ENCODE measurements at places on chromosomes 16 and 17.
A peak's percentile ranks its signal among the peaks of the same experiment; 100 is the strongest.

DNA sequence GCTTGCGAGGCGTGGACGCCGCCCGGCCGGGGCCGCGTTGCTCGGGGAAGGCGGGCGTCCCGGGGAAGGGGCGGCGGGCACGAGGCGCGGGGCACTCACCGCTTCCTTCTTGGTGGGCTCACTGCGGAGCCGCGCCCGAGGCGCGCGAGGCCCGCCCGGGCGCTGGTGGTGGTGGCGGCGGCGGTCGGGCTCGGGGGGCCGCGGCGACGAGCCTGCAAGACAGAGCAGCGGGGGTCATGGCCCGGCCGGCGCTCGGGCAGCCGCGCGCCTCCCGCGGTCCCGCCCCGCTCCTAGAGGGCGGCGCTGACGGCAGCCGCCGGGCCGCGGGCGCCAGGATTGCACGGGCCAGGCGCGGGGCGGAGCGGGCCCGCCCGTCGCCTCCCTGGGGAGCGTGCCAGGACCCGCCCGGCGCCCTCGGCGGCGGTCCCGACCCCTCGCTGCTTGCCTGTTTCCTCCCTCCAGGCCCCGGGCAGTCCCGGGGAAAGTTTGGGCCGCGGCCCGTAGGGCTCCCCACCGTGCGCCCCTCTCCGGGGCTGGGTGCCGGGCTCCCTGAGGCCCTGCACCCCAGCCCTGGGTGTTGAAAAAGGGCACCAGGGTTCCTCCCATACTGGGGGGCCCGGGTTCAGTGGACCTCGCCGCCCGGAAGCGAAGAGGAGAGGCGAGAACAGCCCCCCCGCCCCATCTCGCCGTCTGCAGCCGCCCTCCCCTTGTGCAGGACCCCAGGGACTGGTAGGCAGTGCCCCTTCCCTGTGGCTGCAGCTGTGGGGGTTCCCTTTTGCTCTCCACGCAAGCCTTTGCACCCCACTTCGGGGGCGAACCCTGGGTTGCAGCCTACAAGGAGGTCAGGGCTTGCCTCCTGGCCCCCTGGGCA, at the start of gene C16orf74:
Gene C16orf74 (minus strand): TSS at position 270 of the 871 bp plus-strand sequence. CDS start 15,879 bp downstream, outside the sequence.
- H3K4me1 ChIP-seq: peaks cover 12% of the 10 kb centered on the region
- no peaks in the 10 kb centered on the region for H3K36me3 ChIP-seq
- peaks cover 30% of the 10 kb centered on the region for H3K27me3 ChIP-seq
- H3K4me3 ChIP-seq: peak within 1 kb of the TSS; percentile 50
- peak; percentile 43 for DNase-seq
- no peak within 1 kb of the TSS for H3K27ac ChIP-seq

GRCh38 chr17:75096082-75096625, 8.4 kb downstream of the SLC16A5 start:
- peak overlapping the region; percentile 84 for H3K27ac ChIP-seq
- no peak overlapping the region for H3K4me3 ChIP-seq
- H3K4me1 ChIP-seq: peaks cover 22% of the 10 kb centered on the region
- peak; percentile 91 for DNase-seq
- no peaks in the 10 kb centered on the region for H3K27me3 ChIP-seq

DNA sequence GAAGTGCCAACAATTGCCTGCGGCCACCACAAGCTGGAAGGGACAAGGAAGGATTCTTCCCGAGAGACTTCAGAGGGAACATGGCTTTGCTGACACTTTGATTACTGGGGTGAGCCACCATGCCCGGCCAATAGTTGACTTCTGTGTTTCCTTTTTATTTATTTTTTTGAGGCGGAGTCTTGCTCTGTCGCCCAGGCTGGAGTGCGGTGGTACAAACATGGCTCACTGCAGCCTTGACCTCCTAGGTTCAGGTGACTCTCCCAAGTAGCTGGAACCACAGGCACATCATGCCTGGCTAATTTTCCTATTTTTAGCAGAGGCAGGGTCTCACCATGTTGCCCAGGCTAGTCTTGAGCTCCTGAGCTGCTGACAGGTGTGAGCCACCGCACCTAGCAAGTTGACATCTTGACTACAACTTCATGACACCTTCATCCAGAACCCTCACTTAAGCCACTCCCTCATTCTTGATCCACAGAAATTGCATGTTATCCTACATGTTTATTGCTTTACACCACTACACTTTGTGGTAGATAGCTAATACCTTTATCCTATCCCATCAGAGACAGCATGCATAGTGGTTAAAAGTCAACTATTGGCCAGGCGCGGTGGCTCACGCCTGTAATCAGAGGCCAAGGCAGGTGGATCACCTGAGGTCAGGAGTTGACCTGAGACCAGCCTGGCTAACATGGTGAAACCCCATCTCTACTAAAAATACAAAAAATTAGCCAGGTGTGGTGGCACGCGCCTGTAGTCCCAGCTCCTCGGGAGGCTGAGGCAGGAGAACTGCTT, 16.1 kb upstream of the GPRC5C start:
- no peak for DNase-seq
- H3K27ac ChIP-seq: no peak overlapping the region
- H3K4me3 ChIP-seq: no peak overlapping the region
- no peaks in the 10 kb centered on the region for H3K4me1 ChIP-seq
- H3K36me3 ChIP-seq: no peaks in the 10 kb centered on the region
- no peaks in the 10 kb centered on the region for H3K27me3 ChIP-seq

DNA sequence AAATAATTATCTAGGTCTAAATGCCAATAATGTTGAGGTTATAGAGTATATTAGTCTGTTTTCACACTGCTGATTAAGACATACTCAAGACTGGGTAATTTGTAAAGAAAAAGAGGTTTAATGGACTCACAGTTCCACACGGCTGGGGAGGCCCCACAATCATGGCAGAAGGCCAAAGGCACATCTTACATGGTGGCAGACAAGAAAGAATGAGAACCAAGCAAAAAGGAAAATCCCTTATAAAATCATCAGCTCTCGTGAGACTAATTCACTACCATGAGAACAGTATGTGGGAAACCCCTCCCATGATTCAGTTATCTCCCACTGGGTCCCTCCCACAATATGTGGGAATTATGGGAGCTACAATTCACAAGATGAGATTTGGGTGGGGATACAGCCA, 2.9 kb upstream of the KATNB1 start:
- no peaks in the 10 kb centered on the region for H3K27me3 ChIP-seq
- no peaks in the 10 kb centered on the region for H3K36me3 ChIP-seq
- no peak overlapping the region for H3K27ac ChIP-seq
- peaks cover 10% of the 10 kb centered on the region for H3K4me1 ChIP-seq
- no peak for DNase-seq
- H3K4me3 ChIP-seq: no peak overlapping the region

DNA sequence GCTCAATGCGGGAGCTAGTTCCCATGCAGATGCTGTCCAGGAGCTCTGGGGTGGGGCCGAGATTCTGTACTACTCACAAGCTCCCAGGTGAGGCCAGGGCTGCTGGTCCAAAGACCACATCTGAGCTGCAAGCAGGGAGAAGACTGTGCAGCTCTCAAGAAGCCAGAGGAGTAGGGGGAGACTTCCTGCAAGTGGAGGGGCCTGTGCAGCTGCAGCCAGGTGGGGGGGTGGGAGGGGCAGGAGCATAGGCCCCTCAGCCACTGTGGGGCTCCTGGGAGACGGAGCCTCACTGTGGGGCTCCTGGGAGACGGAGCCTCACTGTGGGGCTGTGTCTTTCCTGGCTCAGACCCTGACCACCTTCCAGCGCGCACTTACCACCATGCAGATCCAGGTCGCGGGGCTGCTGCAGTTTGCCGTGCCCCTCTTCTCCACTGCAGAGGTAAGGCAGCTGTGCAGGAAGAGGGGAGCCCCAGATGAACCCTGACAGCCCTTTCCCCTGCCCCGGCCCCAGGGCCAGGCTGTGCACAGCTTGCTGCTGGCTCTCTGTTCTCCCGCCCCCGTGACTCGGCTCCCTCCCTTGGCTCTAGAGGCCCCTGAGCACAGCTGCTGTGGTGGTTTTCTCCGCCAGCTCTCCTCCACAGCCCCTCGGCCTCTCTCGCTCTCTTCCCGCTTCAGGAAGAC, 24.3 kb upstream of the DNAI2 start:
- H3K27me3 ChIP-seq: no peaks in the 10 kb centered on the region
- peak; percentile 72 for DNase-seq
- no peaks in the 10 kb centered on the region for H3K36me3 ChIP-seq
- no peak overlapping the region for H3K27ac ChIP-seq
- no peak overlapping the region for H3K4me3 ChIP-seq
- H3K4me1 ChIP-seq: no peaks in the 10 kb centered on the region

DNA sequence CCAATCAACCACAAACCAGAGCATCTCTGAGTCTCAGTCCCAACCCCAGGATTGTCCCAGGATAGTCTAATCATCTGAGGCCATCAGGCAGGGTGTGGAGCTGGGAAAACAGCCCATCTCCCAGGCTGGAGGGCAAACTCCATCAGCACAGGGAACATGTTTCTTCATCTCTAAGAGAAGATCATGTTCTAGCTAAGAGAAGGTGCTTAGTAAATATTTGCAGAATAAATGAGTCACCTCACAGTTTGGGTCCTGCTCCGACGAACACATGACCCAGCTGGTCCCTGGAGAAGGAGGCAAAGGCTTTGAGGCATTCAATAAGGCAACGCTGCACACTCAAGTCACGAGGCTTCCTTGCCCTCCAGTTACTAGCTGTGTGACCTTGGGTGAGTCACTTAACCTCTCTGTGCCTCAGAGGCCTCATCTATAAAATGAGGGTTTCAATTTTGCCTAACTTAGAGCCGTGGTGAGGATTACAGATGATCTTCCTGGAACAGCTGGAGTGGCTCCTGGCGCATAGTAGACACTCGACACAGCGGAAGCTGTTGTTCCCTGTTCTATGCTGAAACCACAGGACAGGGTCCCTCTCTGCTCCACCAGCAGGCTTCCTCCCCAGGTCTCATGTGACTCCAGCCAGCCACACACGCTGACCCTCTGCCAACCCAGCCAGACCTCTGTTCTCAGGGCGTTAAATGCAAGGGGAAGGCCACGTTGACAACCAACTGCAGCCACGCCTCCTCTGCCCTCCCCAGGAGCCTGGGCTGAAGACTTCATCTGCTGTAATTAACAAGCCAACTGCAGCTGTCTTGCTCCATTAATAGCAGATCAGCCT, 10.3 kb upstream of the RPL38 start:
- H3K27me3 ChIP-seq: peaks cover 38% of the 10 kb centered on the region
- H3K36me3 ChIP-seq: no peaks in the 10 kb centered on the region
- DNase-seq: peak; percentile 78
- H3K27ac ChIP-seq: peak overlapping the region; percentile 34

GRCh38 chr16:89409161-89409711, 81.1 kb downstream of the ANKRD11 start:
- DNase-seq: no peak
- peaks cover 86% of the 10 kb centered on the region for H3K4me1 ChIP-seq
- H3K27ac ChIP-seq: peak overlapping the region; percentile 45

DNA sequence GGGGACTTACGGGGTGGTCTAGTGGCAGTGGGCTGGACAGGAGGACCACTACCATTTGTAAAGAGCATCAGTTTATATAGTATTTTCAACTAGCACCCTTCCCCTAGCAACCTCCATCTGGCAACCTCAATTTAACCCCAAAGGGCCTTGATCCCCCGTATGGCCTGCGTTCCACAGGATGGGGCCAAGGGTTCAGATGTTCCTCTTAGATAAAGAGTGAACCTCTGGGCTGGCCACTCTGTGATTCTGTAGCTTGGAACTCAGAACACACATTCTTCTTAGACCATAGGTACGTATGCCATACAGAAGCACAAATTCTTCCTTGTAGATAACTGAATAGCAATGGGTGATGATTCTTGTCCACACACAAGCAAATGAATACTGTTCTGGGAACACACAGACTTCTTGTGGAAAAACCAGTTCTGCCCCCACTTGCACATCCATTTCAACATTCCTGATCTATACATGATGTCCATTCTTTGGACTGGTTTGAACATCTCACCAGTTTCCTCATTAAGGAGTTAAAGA, 1.9 kb upstream of the GGA2 start:
- no peaks in the 10 kb centered on the region for H3K36me3 ChIP-seq
- peaks cover 31% of the 10 kb centered on the region for H3K4me1 ChIP-seq
- H3K27ac ChIP-seq: no peak overlapping the region

DNA sequence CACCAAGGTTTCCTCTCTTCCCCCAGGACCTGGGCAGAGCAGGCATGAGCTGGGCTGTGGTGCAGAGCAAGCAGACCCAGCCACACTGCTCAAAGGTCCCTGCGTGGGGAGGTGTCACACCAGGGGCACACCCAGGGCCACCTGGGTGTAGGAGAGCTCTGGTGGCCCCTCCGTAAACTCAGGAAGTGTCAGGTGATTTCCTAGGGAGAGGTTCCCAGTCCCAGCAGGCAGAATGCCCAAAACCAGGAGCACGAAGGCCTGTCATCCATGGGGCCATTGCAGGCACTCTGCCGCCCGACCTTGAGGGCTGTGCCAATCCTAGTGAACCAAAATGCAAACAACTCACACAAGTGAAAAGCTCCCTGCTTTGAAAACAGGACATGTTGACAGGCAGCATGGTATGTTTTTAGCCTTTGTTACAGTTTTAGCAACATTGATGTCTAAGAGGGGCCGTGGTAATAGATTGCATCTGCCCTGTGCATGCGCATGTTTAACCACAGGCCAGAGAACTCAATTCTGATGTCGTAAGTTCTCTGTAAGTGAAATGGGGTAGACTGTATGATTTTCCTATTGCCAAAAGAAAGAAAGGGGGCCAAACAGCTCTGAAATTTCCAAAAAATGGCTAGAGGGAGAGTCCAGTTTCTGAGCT, 21.3 kb downstream of the CIBAR2 start:
- peaks cover 45% of the 10 kb centered on the region for H3K36me3 ChIP-seq
- peaks cover 13% of the 10 kb centered on the region for H3K27me3 ChIP-seq
- H3K27ac ChIP-seq: no peak overlapping the region
- H3K4me1 ChIP-seq: peaks cover 27% of the 10 kb centered on the region
- peak; percentile 17 for DNase-seq

DNA sequence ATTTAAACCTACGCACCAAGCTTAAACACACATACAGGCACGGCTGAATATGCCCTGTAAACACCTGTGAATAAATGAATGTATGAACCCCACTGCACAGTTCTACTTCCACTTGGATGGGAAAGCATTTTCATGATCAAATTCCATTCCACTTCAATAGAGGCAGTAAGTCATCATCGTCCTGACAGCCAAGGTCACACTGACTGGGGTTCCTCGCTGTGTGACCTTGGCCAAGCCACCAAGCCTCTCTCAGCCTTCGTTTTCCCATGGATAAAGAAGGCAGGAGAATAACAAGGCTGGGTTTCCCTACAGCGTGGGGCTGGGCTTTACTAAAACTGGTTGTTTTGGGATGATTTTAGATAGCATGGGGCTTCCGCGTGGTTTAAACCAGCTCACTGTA, 82.8 kb downstream of the TBC1D16 start:
- no peaks in the 10 kb centered on the region for H3K36me3 ChIP-seq
- peaks cover 8% of the 10 kb centered on the region for H3K4me1 ChIP-seq
- no peak overlapping the region for H3K4me3 ChIP-seq
- H3K27ac ChIP-seq: no peak overlapping the region

- H3K27ac ChIP-seq: no peak overlapping the region
- H3K4me1 ChIP-seq: peaks cover 2% of the 10 kb centered on the region
- peaks cover 37% of the 10 kb centered on the region for H3K27me3 ChIP-seq
- no peak for DNase-seq
- no peak overlapping the region for H3K4me3 ChIP-seq
Observed at GRCh38 chr16:75497558-75497957, 2.3 kb upstream of the CHST6 start.

DNA sequence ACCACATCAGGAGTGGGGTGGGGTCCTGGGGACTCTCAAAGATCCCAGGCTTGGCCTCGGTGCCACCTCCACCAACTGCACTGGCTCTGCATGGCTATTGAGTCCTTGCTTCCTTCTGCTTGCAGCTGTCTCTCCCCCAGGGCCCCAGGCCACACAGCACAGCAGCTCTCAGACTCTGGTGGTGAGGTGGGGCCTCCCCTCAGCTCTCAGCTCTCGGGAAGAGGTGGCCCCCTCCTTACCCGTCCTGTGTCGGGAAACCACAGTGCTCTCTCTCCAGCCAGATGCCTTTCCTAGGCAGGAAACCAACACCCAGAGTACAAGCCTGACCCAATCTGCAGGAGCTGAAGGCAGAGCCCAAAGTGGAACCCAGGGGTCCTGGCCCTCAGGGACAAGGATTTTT, 18.5 kb downstream of the SRCIN1 start:
- no peaks in the 10 kb centered on the region for H3K27me3 ChIP-seq
- H3K4me1 ChIP-seq: no peaks in the 10 kb centered on the region
